HuH-7 (cell line): ENCODE measurements at places on chromosomes 1 and 21.

- no peak for DNase-seq
Observed at GRCh38 chr1:47663286-47663685, 225.4 kb downstream of the FOXD2 start.

DNA sequence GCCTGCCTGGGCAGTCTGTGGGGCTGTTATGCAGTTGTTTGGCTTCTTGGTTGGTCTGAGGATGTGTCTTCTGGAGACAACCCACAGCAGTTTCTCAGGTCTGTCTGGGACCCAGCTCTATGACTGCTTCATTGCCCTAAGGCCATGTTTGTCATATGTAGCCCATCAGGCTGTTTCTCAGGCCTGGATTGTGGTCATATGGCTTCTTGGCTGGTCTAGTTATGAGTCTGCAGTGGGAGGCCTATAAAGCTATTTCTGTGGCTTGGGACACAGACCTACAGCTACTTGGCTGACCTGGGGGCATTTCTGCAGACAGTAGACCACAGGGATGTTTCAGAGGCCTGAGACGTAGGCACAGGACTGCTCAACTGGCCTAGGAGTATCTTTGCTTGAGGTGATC lies 41.5 kb downstream of the CHIA start:
- no peak for DNase-seq

DNA sequence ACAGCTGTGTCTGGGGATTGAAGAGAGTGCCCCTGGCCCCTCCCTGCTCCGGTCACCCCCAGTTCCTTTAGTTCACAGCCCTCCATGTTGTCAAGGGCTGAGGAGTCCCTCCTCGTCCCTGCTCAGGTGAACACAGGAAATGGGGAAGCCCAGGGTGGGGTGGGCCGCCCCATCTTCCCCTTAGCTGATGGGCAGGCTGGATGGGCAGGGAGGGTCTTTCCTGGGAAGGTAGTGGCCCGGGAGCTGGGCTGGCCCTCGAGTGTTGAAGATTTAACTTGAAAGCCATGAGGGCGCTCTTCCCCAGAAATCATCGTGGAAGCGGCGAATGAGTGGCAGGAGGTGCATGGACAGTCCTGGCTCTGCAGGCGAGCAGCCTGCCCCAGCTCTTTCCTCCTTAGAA lies 18.3 kb upstream of the NPHP4 start:
- DNase-seq, result no peak

DNA sequence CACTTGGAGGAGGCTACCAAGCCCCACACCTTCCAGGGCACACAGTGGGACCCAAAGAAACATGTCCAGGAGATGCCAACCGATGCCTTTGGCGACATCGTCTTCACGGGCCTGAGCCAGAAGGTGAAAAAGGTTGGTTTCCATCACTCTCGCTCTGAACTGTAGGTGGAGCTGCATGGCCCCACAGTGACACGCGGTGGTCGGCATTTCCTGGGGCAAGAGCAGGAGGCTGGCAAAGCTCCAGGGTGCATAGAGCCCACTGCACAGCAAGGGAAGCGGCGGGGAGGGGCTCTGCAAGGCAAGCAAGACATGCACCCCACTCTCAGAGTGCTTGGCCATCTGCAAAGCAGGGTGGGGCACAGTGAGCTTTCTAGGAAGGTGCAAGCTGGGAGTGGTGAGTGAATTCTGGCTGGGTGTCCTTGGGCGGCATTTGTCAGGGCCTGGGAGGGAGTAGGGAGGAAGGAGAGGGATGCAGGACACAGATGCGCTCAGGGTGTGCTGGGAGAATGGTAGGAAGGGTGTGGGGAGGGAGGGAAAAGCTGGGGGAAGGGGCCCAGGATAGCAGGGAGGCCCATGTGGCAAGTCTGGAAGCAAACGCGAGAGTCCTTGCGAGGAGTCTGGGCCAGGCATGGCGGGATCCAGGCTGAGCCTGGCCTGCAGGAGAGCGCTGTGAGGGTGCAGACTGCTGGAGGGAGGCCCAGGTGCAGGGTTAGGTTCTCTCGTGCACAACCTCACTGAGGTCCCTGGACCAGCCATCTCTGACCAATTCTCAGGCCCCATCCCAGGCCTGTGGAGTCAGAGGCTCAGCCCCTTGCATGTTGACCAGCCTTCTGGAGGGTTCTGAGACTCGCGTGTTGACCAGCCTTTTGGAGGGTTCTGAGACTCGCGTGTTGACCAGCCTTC lies 11.0 kb downstream of the TRPM2 start:
- DNase-seq, result no peak

GRCh38 chr1:110130113-110130591 lies 17.9 kb downstream of the UBL4B start:
- no peak for DNase-seq

- DNase-seq, result no peak
Observed at GRCh38 chr1:207798847-207799246, 47.0 kb downstream of the CD46 start.

DNA sequence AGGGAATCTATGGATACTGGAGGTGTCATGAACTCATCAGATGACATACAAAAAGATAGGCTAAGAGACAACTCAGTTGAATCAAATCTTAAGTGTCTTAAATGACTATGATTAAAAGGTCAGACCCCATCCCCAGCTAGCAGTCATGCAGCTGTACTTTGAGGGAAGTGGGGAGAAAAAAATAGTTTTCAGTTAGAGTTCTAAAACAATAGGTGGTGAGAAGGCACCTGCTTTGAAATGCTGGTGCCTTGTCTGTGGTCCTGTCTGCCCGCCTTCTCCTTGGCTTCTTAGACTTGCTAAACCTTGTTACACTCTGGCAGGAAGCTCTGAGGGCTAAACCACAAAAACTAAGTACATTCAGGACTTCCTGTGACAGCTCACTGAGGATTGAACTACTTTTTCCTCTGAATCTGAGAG lies 15.3 kb downstream of the CD2 start:
- no peak for DNase-seq

DNA sequence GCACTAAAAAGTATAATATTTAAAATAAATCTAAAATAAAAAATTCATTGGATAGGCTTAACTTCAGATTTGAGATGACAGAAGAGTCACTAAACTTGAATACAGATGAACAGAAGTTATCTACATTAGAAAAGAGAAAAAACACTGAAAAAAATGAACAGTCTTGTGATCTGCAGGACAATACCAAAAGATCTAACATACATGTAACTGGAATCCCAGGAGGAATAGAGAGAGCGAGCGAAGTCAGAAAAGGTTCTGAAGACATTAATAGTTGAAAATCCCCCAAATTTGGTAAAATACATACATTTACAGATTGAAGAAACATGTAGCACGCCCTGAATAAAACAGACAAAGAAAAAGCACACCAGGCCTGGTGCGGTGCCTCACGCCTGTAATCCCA lies 21.2 kb downstream of the B3GALNT2 start:
- no peak for DNase-seq

DNA sequence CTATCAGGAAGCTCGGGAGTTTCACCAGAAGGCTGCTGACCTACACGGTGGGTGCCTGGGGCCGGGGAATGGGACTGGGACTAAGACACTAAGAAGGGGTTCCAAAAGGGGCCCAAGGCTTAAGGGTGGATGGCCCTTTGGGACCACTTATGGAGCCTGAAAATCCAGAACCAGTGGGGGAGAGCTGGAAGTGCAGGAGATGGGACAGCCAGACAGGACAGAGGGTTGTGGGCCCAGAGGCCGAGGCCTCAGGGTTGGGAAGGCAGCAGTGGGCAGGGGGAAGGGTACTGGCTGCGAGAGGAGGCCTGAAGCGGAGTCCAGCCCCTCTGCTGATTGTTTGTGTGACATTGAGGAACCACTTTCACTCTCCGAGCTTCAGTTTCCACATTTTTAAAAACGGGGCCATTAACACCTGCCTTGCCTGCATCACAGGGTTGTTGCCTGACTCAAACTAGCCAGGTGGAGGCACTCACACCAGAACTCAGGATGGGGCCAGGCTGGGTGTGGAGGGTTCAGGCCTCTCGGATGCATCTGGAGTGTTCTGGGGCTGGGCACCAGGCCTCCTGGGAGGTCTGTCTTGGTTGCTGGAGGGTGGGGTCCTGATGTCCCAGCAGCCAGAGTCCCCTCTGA lies 3.0 kb downstream of the TTC24 start:
- no peak for DNase-seq

GRCh38 chr1:56355422-56355821 lies 223.9 kb downstream of the PLPP3 start:
- DNase-seq, result no peak

DNA sequence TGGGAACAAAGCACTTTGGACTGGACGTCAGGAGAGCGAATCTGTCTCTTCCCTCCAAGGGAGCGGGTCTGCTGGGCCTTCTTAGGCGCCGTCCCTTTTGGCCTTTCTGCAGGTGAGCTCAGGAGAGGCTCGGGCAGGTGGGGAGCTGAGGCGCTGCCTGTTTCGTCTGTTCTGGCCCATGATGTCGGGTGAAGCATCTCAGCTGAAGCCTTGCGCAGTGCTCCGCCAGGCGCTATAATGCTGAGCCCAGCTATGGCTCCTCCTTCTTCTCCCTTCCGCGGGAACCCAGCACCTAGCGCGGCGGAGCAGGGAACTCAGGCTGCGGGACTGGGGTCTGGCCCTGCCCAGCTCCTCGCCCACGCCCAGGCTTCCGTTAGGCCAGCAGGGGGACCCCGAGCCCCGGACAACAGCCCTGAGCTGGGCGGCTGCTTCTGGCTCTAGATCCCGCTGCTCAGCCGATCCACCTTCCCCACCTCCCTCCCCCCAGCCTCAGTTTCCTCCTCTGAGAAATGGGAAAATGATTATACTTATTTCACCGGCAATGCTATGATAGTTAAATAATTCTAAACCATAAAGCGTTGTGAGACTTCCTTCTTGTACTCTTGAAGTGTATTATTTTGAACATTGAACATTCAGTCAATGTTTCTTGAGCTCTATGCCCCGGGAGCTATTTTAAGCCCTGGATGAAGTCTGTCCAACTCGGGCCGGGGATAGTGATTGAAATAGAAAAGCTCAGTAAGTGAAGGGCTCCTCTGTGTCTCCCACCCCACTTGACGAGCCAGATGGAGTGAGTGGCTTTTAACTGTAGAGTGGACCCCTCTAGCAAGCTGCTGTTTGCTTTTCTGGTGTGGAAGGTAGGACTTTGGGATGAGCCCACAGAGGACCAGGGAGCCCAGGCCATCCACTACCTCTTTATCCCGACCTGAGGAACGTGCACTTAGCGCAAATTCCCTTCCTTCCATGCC lies 9.6 kb upstream of the ADORA1 start:
- DNase-seq, result peak; percentile 89

DNA sequence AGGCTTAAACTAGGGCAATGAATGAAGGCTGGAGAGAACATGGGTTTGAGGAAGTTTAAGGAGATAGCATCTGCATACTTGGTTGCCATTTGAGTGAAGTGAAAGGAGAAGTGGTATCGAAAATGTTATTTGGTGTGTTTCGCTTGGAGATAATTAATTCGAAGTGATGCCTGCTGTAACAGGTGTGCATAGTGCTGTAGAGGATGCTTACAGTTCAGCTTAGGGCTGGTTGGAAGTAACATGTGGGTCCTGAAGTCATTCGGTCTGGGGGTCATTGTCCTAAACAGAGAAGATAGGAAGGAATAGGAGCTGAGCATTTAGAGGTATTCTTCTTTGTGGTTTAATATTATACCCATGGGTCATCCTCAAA lies 301 bp upstream of the NUDT17 start:
- DNase-seq, result no peak

DNA sequence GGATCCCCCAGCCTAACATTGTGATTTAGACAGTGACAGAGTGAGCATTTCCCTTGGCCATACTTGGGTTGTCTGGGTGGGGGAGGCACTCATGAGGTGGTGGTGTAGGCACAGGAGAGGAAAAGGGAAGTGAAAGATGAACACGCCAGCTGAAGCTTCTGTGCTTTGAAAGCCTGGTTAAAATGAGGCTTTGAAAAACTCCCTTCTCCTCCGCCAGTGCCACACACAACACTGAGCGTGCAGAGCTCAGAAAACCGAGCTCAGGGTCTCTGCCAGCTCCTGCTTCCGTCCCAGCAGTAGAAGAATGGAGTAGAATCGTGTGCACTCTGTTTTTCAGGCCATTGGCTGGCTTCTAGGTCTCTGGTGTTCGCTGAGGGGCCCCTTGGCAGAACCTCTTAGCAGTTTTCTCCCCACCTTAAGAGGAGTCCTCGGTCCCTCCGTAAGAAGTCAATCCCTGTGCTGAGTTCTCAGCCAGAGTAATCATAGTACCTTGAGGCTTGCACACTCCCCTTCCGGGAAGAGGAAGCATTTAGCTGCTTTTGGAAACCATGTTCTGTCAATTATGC lies 12.9 kb downstream of the PLEKHM2 start:
- DNase-seq, result no peak

DNA sequence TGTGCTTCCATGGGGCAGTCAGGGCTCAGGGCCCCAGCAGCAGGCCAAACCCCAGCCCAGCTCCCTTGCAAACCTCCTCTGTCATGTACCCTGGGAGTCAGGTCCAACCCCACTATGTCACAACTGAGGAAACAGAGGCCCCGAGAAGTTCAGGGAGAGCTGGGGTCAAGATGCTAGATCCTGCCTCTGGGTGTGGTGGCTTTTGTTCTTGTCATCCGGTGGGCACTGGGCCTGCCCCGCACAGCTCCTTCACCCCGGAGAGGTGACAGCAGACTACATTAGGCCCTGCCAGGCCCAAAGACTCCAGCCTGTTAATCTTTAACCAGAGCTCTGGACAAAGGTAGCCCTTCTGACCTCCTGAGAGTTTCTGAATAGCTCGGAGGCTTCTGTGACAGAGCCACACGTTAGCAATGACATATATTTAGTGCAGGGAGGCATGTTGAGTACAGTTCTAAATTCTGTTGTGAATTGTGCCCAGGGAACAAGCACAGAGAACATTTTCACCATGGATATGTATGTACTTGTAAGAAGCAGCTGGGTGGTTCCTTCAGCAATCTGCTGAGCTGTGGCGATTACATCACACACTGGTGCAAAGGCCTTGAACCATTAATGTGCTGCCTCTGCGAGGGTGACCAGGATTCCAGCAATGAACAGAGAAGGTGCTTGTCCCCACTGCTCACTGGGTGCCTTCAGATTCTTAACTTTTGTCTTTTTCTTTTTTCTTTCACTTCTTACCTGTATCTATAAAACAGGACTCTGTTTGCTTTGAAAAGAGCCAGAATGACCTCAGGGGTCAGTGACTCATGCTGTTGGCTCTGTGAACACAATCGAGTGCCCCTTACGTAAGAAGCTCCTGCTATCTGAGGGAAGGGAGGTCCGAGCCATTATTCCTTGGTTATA lies 102.8 kb downstream of the RHOU start:
- DNase-seq, result peak; percentile 80

GRCh38 chr1:169326956-169327268 lies 40.7 kb downstream of the NME7 start:
- DNase-seq, result no peak

GRCh38 chr1:33575324-33575879 lies 103.0 kb downstream of the ZSCAN20 start:
- DNase-seq, result no peak

GRCh38 chr1:2580691-2581090 lies 5.9 kb upstream of the PRXL2B start:
- no peak for DNase-seq

GRCh38 chr1:65687428-65688214 lies 105.1 kb upstream of the PDE4B start:
- peak; percentile 46 for DNase-seq

- DNase-seq, result no peak
Observed at GRCh38 chr21:33852485-33852884, 63.1 kb downstream of the ATP5PO start.

GRCh38 chr1:102252731-102253505 lies 256.2 kb upstream of the OLFM3 start:
- no peak for DNase-seq

- DNase-seq, result no peak
Observed at GRCh38 chr1:223700388-223700918, 11.9 kb upstream of the CAPN2 start.

GRCh38 chr1:186812570-186812969 lies 16.2 kb upstream of the PLA2G4A start:
- DNase-seq, result no peak

GRCh38 chr21:28336314-28336713 lies 656.4 kb downstream of the LTN1 start:
- peak; percentile 1 for DNase-seq

- DNase-seq, result no peak
Observed at GRCh38 chr1:152626744-152627143, 3.8 kb upstream of the LCE3A start.
